ENCODE measurements at places on chromosomes 2 and 18. TPM values are rescaled to one million over a fixed set of nuclear protein-coding genes. Genes with fewer than 3 reads are reported as not detected.

C2orf72 gene
- 3.3 TPM for polyA plus RNA-seq

DNA sequence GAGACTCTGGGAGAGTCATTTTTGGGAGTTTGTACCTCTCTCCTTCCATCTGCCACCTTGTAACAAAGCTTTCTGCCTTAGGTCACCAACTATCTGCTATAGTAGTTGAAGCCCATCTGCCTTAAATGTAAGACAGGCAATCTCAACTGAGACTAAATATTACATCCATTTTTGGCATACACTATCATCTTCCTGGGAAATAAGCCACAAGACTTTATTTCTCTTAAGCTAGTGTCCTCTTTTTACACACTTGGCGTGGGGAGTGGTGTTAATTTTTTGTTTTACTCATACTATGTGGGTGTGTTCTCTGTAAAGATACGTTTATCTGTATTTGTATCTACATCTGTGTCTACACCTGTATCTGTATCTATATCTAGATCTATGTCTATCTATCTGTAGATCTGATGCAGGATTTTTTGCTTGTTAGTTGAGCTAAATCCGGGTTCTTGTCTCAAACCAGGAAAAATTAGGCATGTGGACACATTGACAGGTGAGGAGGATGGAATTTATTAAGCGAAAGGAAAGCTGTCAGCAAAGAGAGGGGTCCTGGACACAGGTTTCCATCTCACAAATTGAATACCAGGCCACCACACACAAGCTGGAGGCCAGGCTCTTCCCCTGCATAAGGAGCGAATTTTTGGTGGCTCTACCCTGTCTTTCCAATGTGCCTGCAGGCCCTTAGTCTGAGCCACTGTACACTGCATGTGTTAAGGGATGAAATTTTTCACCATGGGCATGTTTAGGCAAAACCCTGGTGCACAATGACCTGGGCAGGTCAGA is 64.8 kb upstream of the RND3 start:
- DNase-seq, result no peak

- no peak for DNase-seq
Observed at GRCh38 chr2:86417961-86418360, 23.2 kb upstream of the KDM3A start.

SLC40A1 gene
- 65.5 TPM for polyA plus RNA-seq

POTEF gene
- polyA plus RNA-seq, result not detected

TTL gene
- polyA plus RNA-seq, result 6.7 TPM
